Upper lobe of right lung (tissue), 1 donor: ENCODE measurements at places on chromosomes 12 and 14. TPM values are rescaled to one million over a fixed set of nuclear protein-coding genes. Genes with fewer than 3 reads are reported as not detected.

DNA sequence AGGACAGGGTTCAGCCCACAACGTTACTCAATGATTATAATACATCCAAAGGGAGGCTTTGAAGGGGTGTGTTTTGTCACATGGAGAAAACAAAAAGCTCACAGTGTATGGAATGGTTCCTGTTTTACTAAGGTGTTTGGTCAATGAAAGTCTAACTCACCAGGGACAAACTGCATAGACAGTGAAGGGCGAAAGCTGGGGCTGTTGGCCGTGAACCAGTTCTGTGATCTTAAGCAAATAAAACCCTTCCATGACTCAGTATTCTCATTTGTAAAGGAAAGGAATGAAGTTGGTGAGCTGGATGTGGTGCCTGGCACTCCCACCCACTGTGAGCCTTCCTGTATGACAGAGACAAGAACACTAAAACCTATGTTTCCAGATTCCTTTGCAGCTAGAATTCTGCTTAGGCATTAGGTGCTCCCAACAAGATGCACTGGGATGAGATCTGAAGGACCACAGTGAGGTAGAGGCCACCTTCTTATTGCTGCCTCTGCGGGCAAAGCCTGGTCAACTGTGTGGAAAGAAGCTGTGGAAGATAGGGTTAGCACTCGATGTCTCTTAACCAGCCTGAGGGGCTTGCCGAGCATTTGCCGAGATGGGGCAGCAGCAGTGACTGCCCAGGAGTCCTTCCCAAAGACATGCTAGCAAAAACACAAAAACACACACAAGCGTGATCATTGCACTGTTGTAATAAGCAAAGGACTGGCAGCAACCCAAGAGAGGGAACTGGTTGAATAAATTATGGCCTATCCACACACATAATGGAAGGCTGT, 48.5 kb downstream of the VCPKMT start:
- DNase-seq: no peak

GRCh38 chr14:32998433-32998832, 59.8 kb downstream of the NPAS3 start:
- DNase-seq: no peak

- no peak for DNase-seq
Observed at GRCh38 chr12:51118706-51119105, 35.3 kb upstream of the CSRNP2 start.

- no peak for DNase-seq
Observed at GRCh38 chr12:3342051-3342450, 149.0 kb upstream of the PRMT8 start.

GRCh38 chr14:73997944-73998447, 21.1 kb downstream of the ENTPD5 start:
- DNase-seq: no peak

DNA sequence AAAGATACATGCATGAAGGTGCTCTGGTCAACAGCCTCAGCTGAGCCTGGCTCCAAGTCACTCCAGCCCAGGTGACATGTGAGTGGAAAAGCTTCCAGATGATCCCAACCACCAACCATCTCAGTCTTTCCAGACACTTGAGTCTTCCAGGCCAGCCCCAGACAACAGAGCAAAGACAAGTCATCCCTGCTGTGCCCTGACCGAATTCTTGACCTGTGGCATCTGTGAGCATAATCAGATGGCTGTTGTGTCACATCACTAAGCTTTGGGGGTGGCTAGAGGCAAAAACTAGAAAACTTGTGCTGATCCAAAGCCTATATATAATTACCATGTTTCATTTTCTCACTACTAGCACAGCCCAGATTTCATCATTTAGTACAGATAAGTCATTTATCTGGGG, 50.8 kb upstream of the ISM2 start:
- DNase-seq: no peak

- DNase-seq: no peak
Observed at GRCh38 chr12:112168561-112168971, 43.2 kb downstream of the TRAFD1 start.

GRCh38 chr14:68342216-68342763, 450.6 kb downstream of the ZFP36L1 start:
- no peak for DNase-seq

DNA sequence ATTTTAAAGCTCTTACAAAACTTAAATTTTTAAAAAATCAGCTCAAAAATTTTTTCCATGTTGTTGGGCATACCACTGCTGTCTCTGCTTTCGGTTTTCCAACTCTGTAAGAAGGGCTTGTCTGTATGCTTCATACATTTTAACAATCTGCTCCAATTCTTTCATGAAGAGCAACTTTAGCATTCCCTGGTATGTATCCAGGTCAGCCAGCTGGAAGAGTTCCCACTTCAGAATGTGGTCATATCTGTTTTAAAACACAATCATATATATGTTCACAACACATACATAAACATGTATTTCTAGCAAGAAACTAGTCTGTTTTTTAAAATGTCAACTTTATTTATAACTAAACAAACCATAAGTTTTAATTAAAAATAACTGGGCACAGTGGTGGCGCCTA, 33.0 kb downstream of the SAV1 start:
- no peak for DNase-seq

- no peak for DNase-seq
Observed at GRCh38 chr12:95551305-95551704, at the start of gene USP44. TSS of gene USP44 (minus strand) at chr12:95551476. CDS start at chr12:95534256, 17,220 bp downstream.

- no peak for DNase-seq
Observed at GRCh38 chr12:88558340-88558867, 21.9 kb downstream of the KITLG start.

GRCh38 chr14:94355191-94355794, 32.2 kb upstream of the SERPINA6 start:
- DNase-seq: peak; percentile 82

DNA sequence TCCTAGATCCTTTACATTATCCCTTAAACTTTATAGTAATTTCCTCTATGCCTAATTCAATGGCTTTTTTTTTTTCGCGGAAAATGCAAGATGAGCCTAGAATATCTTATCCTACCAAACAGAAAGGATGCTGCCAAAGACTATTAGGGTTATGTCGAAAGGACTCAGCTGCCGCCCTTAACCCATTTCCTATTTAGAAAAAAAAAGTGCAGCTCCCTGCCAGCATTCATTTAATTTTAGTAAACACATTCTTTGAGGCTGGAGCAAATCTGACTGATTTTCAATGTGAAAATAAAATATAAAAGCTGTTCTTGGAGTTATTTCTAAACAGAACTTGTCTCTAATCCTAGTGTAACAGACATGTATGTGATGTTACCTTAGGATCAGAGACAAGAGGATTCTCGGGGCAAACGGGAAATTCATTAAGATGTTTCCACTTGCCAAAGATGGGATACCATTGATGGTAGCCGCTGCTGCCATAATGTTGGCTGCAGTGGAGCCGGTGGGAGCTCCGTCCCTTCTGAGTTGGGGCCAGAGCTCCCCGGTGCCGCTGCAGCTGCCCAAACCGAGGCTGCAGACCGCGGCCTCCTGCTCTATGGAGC, 8.2 kb upstream of the A2M start:
- DNase-seq: no peak

DNA sequence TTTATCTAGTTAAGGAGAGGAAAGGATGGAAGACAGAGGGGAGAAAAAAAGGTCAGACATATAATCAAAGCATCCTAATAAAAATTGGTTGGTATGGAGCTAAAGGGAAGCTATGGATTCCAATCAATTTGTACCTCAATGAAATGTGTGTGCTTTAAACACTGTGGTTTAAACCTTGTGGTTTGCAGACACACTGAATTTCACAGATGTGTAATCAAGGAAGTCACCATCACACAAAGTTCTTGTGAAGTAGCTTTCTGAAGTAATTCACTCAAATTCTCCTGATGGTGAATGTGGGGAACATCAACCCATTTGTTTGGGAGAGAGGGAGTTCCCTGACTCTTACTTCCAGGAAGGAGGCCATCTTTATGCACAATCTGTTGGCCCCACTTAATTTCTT, 243.3 kb upstream of the KRR1 start:
- no peak for DNase-seq

- DNase-seq: no peak
Observed at GRCh38 chr14:41758011-41758665, 151.5 kb downstream of the LRFN5 start.

SLC25A47 gene
- not detected for total RNA-seq

TGFB3 gene
- total RNA-seq: 25.4 TPM

LMNTD1 gene
- not detected for total RNA-seq

OVCH1 gene
- 2.0 TPM for total RNA-seq

RTL1 gene
- not detected for total RNA-seq

ACSM4 gene
- not detected for total RNA-seq
